ENCODE measurements at places on chromosomes 4 and X. TPM values are rescaled to one million over a fixed set of nuclear protein-coding genes. Genes with fewer than 3 reads are reported as not detected.

The ZCCHC18 gene
- 0.42 TPM for total RNA-seq

DNA sequence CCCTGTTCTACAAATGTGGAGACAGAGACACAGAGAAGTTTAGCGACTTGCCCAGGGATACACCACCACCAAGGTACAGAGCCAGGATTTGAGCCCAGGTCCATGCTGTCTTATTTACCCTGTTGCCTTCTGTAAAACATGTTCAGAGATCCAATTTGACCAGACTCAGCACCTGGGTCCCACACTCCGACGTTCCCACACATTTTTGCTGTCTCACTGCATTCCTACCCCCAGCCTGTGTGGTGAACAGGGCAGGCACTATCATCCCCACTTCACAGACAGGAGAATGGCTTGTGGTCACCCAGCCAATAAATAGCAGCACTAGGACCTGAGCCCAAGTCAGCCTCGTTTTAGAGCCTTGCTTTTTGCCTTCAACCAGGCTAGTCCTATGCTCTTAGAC lies 102.8 kb downstream of the PJA1 start:
- no peak for DNase-seq

GRCh38 chrX:24210190-24210589 lies 60.7 kb downstream of the ZFX start:
- DNase-seq = no peak

- DNase-seq = no peak
Observed at GRCh38 chr4:85734424-85734831, 259.5 kb downstream of the ARHGAP24 start.

GRCh38 chr4:187098429-187098828 lies 374.8 kb upstream of the FAT1 start:
- no peak for DNase-seq

DNA sequence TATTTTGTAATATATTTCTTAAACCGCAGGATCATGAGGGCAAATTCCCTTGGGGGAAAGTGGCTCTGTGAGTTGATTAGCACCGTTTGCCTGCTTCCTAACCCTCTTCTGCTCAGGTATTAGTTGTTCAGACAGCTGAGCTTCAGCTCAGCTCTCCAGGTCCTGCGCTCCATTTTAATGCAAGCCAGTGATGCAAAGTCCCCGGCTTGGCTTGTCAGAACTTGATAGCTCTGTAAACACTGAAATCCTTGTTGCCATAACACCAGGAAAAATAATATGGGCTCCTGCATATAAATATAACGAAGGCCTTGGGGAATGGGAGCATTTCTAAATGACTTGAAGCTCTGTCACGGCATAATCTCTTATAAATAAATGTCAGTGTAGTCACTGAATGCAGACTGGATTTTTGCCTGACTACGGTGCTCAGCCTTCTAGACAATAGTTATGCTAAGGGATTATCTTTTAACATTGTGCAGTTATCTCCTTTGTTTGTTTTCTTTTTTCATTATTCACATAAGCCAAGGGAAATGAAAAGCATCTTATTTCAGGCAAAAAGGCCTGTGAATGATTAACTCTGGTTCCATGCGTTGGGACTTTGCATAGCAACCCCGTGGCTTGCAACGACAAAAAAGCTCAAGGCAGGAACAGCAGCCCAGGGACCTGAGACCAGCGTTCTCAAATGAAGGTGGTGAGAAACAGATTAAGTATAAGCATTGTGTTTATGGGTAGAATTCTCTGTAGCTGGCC lies 253.2 kb downstream of the SPRY1 start:
- DNase-seq = peak; percentile 64

- DNase-seq = no peak
Observed at GRCh38 chrX:154652311-154653047, 900 bp downstream of the CTAG2 start.

GRCh38 chrX:11724122-11725017 lies 33.7 kb upstream of the MSL3 start:
- peak; percentile 38 for DNase-seq

DNA sequence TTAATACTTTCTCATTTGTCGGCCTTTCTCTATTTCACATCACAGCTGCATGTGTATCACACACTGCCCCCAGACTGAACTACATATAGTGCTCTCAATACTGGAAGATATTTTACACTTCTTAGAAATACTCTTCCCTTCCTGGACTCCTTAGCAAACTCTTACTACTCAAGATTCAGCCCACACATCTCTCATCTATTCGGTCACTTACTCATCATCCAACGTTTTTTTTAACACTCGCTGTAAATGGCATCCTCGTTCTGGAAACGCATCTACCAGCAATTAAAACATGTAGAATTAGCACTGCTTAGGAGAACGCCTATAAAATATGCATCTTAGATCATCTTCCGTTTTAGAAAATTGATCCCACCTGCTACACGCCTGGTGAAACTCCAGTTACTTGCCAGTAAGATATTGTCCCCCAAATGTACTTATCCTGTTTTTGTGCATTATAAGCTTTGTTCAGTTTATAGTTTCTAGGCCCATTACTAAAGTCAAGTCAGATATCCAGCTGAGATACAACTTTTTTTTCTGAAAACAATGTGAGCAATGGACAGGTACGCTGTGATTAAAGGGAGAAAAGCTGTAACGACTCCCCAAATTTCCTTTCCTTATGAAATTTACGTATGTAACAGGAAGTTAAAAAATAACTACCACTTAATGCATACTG lies 1.0 kb downstream of the LRP2BP start:
- no peak for DNase-seq

The SAGE1 gene
- total RNA-seq = not detected

The CLIC2 gene
- 45.1 TPM for total RNA-seq

The MAP7D2 gene
- 0.45 TPM for total RNA-seq

GRCh38 chrX:129512409-129512808 lies 10.9 kb downstream of the SMARCA1 start:
- no peak for DNase-seq

GRCh38 chr4:139532947-139533346 lies 23.1 kb downstream of the SETD7 start:
- DNase-seq = no peak

The CBR4 gene
- total RNA-seq = 17.6 TPM

GRCh38 chrX:133670383-133670782 lies 255.1 kb upstream of the GPC4 start:
- peak; percentile 59 for DNase-seq

The LPAR4 gene
- 0.21 TPM for total RNA-seq

The IL2RG gene
- 36.0 TPM for total RNA-seq

DNA sequence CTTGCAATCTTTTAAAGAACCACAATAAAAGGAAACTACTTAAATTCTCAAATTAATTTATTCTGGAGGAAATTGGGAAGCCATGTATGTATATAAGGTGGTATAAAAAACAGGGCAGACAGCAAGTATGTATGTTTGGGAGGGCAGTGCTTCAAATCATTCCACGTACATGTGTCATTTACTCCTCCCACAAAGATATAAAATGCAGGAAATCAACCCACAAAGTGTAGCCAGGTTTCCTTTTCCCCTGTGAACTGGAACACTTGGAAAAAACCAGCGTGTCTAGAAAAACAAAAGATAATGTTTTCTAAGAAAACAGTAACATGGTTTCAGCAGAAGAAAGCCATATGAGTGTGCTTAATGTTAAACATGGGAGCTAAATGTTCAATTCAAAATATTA lies 156.7 kb upstream of the FAM47A start:
- DNase-seq = no peak

GRCh38 chr4:80240976-80241375 lies 25.5 kb upstream of the FGF5 start:
- DNase-seq = no peak

GRCh38 chr4:140326395-140326993 lies 47.0 kb upstream of the SCOC start:
- DNase-seq = peak; percentile 56

The PWWP3B gene
- total RNA-seq = 0.87 TPM

The CPZ gene
- 4.3 TPM for total RNA-seq

GRCh38 chr4:160818571-160818970 lies 1345.2 kb downstream of the FSTL5 start:
- DNase-seq = no peak

DNA sequence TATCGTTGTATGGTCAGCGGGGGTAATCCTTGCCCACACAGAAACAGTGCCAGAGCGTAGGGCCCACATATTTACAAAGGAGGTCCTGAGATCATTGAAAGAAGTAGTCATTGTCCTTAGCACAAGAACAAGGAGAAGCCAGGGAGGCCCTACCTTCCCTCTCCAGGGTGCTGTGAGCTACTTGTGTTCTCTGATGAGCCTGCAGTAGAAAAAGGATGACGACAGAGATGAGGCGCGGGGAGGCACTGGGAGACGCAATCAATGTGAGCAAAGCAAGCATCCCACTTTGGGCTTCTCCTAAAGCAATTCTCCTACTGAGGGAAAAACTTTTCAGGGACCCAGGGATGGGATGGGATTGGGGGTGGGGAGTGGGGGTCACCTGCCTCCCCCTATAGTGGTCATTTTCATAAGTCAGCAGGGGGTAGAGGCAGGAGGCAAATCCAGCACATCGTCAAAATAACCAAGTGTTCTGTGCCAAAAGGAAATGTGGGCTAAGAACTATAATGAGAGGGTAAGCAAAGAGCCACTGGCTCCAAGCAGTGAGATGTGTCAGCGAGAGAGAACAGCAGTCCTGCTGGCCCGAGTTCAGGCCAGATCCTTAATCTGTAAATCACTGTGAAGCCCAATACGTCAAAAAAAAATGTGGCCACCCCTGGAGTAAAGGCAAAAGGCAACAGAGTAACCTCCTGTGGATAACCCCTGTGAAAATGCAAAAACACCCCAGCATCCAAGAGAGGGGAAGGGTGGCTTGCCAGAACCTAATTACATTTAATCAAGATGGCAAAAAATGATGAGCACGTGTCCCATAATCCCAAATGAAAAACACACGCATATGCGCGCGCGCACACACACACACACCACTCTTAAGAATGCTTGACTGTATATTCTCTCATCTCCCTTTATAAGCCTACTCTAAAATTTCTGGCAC lies 136.6 kb upstream of the HHIP start:
- DNase-seq = no peak

- no peak for DNase-seq
Observed at GRCh38 chr4:155017426-155017825, 191.0 kb upstream of the NPY2R start.

The SH2D1A gene
- 0.44 TPM for total RNA-seq

GRCh38 chr4:156230176-156230575 lies 276.5 kb upstream of the CTSO start:
- no peak for DNase-seq

- DNase-seq = peak; percentile 85
Observed at GRCh38 chr4:1809754-1810502, 16.8 kb downstream of the FGFR3 start.

- DNase-seq = no peak
Observed at GRCh38 chrX:105314458-105314857, 94.0 kb upstream of the TEX13A start.

- DNase-seq = no peak
Observed at GRCh38 chrX:635428-636090, 5.0 kb downstream of the SHOX start.

The IL21 gene
- not detected for total RNA-seq
